ENCODE measurements at places on chromosomes 2 and 18.

DNA sequence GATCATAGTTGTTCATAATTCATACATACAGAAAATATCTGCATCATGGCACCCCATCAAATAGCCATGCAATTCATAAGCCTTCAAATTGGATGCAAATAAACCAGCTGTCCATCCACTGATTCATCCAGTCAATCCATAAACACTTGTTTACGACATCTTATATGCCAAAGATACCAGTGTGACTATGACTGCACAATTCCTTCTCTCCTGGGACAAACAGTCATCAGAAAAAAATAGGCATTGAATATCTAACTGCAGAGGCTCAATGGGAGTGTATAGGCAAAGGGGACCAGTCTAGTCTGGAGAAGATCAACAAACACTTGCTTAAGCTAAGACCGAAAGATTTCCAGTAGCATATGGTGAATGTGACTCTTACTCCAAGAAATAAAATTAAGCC lies 70.0 kb downstream of the COL4A3 start:
- peak; percentile 19 for DNase-seq

DNA sequence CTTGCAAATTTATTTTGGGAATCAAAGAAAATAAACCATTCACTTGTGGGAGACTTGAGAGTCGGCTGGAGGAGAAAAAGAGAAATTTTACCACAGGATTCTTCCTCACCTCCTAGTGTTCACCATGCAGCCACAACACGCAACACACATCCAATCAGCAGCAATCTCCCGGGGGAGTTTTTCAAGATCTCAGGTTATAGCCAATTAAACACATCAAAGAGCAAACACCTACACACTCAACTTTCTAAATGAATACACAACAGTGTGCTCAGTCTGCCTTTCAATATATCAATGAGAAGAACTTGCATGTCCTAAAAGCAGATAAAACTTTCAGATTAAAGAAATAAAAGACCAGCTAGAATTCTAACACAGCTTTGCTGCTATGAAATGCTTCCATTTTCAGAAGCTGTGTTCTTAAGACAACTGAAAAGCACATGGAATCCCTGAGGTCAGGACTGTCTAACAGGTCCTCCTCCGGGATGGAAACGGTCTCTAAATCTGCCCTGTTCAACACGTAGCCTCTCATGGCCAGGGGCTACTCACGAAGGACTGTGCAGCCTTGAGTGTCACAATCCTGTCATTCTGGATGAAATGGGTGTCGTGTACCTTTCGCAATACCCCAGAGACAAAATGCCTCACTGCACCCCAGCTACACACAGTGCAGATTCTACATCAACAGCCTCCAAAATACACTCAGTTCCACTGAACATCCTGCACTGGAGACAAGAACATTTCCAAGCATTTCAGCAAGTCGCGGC lies 84.2 kb downstream of the ZNF516 start:
- DNase-seq = no peak

GRCh38 chr2:42788-43187 lies 3.5 kb downstream of the FAM110C start:
- no peak for DNase-seq

DNA sequence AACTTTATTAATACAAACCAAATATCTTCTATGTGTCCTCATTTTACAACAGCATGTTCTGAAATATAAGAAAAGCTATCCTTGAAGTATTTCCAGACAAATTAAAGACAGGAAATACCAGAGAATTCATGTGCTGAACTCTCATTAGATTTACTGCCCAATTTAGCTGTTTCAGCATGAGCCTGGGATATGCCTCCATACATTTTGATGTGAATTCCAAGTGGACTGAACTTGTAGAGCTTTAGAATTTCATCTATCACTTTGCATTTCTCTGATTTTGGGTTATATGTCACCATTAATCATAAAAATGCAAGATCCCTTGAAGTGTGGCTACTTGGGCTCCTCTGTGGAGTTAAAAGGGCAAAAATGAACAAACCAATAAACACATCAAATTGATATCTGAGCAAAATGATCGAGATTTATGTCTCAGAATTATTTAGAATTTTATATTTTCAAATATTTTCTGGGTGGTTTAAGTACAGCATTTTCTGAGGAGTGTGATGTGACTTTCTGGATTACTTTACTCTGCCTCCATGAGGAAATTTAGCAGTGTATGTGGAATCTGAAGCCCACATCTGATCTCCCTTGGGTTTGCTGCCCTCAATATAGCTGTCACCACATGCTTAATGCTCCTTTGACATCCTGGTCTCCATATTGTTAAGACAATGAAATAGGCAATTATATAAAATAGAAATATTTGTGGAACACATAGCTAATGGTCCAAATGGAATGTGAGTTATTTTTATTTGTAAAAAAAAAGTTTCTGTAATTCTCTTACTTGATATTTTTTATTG lies 206.6 kb upstream of the RBMS1 start:
- DNase-seq = no peak

- DNase-seq = no peak
Measured at GRCh38 chr2:1010415-1010930, 59.8 kb downstream of the SNTG2 start.

- DNase-seq = no peak
Measured at GRCh38 chr2:36965751-36966369, 476 bp downstream of the STRN start.

GRCh38 chr2:234130777-234131181 lies 80.3 kb downstream of the SPP2 start:
- DNase-seq = no peak

GRCh38 chr2:50345701-50346591 lies 686.0 kb downstream of the NRXN1 start:
- no peak for DNase-seq

DNA sequence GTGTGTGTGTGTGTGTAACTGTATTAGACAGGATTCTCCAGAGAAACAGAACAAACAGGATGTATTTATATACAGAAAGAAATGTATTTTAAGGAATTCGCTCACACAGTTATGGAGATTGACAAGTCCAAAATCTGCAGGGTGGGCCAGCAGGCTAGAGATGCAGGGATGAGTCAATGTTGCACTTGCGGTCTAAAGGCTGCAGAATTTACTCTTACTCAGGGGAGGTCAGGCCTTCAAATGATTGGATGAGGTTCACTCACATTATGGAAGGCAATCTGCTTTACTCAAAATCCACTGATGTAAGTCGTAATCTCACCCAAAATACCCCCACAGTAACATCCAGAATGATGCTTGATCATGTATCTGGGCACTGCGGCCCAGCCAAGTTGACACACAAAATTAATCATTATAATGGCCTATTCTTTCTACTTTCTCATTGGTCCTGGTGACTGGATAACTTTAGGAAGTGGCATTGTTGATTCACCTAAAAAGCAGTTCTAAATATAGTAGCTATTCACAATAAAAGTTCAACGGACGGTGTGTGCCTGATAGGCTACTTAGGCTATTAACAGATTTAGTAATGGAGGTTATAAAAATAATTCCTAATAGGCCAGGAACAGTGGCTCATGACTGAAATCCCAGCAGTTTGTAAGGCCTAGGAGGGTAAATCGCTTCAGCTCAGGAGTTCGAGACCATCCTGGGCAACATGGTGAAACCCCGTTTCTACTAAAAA lies 40.6 kb upstream of the ACYP2 start:
- DNase-seq = no peak
